ENCODE measurements at places on chromosomes 1 and 21. TPM values are rescaled to one million over a fixed set of nuclear protein-coding genes. Genes with fewer than 3 reads are reported as not detected.

GRCh38 chr1:204401730-204402129 is 9.9 kb downstream of the PPP1R15B start:
- H3K27ac ChIP-seq: no peak overlapping the region
- no peak overlapping the region for H3K4me3 ChIP-seq
- no peaks in the 10 kb centered on the region for H3K27me3 ChIP-seq
- no peak for DNase-seq

- H3K27ac ChIP-seq: no peak overlapping the region
- H3K4me3 ChIP-seq: no peak overlapping the region
- no peaks in the 10 kb centered on the region for H3K36me3 ChIP-seq
- peaks cover 62% of the 10 kb centered on the region for H3K27me3 ChIP-seq
- peaks cover 13% of the 10 kb centered on the region for H3K4me1 ChIP-seq
- no peak for DNase-seq
Observed at GRCh38 chr1:203491664-203492063, 2.3 kb upstream of the OPTC start.

The NIPAL3 gene
- total RNA-seq: 26.0 TPM

The RAB3GAP2 gene
- total RNA-seq: 48.7 TPM

- no peaks in the 10 kb centered on the region for H3K27me3 ChIP-seq
- DNase-seq: peak; percentile 42
- no peaks in the 10 kb centered on the region for H3K36me3 ChIP-seq
- no peak overlapping the region for H3K27ac ChIP-seq
- no peak overlapping the region for H3K4me3 ChIP-seq
- no peaks in the 10 kb centered on the region for H3K4me1 ChIP-seq
Observed at GRCh38 chr1:92817986-92818764, 13.7 kb upstream of the RPL5 start.

The EFNA3 gene
- total RNA-seq: 7.1 TPM

DNA sequence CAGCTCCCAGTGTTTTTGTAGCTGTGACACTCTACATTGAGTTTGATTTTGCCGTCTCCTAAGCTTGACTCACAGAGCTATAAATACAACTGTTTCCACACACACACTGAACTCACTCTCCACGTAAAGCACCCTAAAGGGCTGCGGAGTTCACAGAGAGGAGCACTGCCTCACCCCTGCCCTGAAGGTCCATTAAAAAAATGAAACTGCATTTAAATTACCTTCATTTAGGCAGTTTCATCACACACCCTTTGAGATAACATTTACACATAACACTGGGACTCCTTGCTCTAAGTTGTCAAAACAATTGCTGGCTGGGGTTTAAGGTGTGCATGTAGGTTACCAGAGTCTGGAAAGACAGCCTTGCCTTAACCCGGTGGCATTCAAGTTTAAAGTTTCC is 137.1 kb upstream of the MAGI3 start:
- no peak overlapping the region for H3K27ac ChIP-seq
- no peaks in the 10 kb centered on the region for H3K36me3 ChIP-seq
- peaks cover 2% of the 10 kb centered on the region for H3K4me1 ChIP-seq
- DNase-seq: no peak
- H3K4me3 ChIP-seq: no peak overlapping the region

- no peak overlapping the region for H3K27ac ChIP-seq
- no peak for DNase-seq
- H3K4me3 ChIP-seq: no peak overlapping the region
- no peaks in the 10 kb centered on the region for H3K27me3 ChIP-seq
- H3K36me3 ChIP-seq: no peaks in the 10 kb centered on the region
Observed at GRCh38 chr1:59292562-59292961, 4.3 kb upstream of the FGGY start.

The PTCH2 gene
- 3.0 TPM for total RNA-seq

DNA sequence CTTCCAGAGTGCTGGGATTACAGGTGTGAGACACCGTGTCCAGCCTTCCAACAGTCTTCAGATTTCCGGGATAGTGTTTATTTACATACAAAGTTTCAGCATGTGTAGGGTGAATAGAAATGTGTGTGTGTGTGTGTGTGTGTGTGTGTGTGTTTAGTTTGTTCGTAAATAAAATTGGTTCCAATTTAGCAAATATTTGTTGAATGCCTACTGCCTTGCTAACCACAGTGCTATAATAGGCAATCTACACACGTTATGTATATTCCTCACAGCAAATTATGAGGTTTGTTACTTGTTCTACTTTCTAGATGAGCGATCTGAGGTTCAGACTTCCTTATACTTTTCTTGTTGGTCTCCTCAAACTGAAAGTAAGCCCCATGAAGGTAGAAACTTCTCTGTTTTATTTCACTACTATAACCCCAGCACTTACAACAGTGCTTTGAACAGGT is 32.8 kb upstream of the EPS15 start:
- H3K4me3 ChIP-seq: no peak overlapping the region
- no peaks in the 10 kb centered on the region for H3K27me3 ChIP-seq
- no peaks in the 10 kb centered on the region for H3K4me1 ChIP-seq
- H3K27ac ChIP-seq: no peak overlapping the region
- no peak for DNase-seq

DNA sequence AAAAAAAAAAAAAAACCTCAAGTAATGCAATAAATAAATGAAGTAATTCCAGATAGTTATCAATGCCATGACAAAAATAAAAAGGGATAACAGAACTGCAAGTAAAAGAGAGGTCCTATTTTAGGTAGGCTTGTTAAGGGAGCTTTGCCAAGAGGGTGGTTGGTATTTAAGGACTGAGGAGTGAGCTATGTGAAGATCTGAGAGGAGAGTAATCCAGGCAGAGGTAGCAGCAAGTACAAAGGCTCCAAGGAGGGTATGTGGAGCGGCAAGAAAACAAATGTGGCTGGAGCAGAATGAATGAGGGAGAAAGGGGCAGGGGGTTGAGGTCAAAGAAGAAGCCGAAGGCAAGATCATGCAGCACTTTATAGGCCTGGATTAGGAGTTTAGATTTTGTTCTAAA is 59.9 kb upstream of the CDC42BPA start:
- H3K36me3 ChIP-seq: no peaks in the 10 kb centered on the region
- peaks cover 12% of the 10 kb centered on the region for H3K4me1 ChIP-seq
- H3K4me3 ChIP-seq: no peak overlapping the region
- no peaks in the 10 kb centered on the region for H3K27me3 ChIP-seq
- DNase-seq: no peak

GRCh38 chr1:42767510-42768000 is 506 bp downstream of the C1orf50 start:
- peaks cover 12% of the 10 kb centered on the region for H3K4me1 ChIP-seq
- no peaks in the 10 kb centered on the region for H3K27me3 ChIP-seq
- H3K4me3 ChIP-seq: peak overlapping the region; percentile 76
- no peak for DNase-seq
- H3K27ac ChIP-seq: peak overlapping the region; percentile 81

- H3K36me3 ChIP-seq: no peaks in the 10 kb centered on the region
- no peak overlapping the region for H3K27ac ChIP-seq
- H3K4me3 ChIP-seq: no peak overlapping the region
- H3K4me1 ChIP-seq: no peaks in the 10 kb centered on the region
Observed at GRCh38 chr21:18524097-18524880, 120.7 kb upstream of the TMPRSS15 start.

The SPRR3 gene
- not detected for total RNA-seq

The HCN3 gene
- total RNA-seq: 6.6 TPM

GRCh38 chr1:190711069-190711468 is 233.4 kb upstream of the BRINP3 start:
- no peaks in the 10 kb centered on the region for H3K4me1 ChIP-seq
- H3K27ac ChIP-seq: no peak overlapping the region
- H3K4me3 ChIP-seq: no peak overlapping the region
- no peaks in the 10 kb centered on the region for H3K36me3 ChIP-seq
- H3K27me3 ChIP-seq: no peaks in the 10 kb centered on the region

The LENEP gene
- not detected for total RNA-seq

DNA sequence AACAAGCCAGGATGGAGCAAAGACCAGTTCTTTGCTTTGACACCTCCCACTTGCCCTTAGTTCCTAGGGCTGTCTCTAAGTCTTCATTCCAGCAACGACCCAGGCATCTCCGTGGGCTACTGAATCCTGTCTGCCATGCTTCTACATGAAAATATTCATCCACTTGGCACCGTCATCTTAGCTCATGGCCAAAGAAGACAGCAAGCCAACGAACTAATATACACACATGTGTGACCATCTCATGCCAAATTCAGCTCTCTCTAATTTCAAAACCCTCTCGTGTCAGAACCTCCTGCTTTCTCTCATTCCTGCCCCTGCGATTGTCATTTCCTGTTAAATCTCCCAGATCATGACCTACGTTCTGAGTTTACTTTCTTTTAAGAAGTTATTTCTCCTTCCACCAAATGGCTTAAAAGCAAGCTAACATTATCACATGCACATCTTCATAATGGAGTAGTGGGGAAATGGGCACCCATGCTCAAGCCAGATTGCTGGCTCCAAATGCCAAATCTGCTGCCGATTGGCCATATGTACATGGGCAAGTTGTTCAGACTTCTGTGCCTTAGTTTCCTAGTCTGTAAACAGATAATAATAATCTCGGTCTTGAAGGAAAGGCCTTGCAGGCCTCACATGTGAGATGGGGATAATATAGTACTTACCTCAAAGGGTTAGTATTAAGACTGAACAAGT is 373.4 kb downstream of the USH2A start:
- no peak overlapping the region for H3K4me3 ChIP-seq
- H3K36me3 ChIP-seq: no peaks in the 10 kb centered on the region
- no peaks in the 10 kb centered on the region for H3K27me3 ChIP-seq
- no peak overlapping the region for H3K27ac ChIP-seq

DNA sequence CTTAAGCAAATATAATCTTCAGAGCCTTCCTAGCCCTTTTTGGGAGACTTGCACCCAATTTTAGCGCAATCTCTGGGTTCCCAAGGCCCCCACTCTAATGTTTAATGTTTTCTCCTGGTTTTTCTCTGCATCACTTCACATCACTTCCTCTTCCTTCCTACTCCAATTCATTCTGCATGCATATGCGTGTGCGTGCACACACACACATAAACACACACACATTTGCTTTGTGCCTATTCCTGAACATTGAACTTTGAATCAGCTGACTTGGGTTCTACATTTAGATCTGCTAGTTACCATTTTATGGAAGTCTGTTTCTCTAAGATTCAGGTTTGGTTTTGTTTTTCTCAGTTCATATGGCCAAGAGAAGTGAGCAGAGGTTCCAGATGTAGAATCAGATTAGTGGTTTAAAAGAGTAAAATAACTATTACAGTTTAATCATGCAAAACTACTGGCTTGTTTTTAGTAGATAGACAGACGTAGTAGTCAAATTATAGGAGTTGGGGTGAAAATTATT is 7.4 kb upstream of the EDEM3 start:
- DNase-seq: no peak
- no peaks in the 10 kb centered on the region for H3K27me3 ChIP-seq

The SLC22A15 gene
- total RNA-seq: 2.4 TPM

The SLC1A7 gene
- total RNA-seq: not detected

DNA sequence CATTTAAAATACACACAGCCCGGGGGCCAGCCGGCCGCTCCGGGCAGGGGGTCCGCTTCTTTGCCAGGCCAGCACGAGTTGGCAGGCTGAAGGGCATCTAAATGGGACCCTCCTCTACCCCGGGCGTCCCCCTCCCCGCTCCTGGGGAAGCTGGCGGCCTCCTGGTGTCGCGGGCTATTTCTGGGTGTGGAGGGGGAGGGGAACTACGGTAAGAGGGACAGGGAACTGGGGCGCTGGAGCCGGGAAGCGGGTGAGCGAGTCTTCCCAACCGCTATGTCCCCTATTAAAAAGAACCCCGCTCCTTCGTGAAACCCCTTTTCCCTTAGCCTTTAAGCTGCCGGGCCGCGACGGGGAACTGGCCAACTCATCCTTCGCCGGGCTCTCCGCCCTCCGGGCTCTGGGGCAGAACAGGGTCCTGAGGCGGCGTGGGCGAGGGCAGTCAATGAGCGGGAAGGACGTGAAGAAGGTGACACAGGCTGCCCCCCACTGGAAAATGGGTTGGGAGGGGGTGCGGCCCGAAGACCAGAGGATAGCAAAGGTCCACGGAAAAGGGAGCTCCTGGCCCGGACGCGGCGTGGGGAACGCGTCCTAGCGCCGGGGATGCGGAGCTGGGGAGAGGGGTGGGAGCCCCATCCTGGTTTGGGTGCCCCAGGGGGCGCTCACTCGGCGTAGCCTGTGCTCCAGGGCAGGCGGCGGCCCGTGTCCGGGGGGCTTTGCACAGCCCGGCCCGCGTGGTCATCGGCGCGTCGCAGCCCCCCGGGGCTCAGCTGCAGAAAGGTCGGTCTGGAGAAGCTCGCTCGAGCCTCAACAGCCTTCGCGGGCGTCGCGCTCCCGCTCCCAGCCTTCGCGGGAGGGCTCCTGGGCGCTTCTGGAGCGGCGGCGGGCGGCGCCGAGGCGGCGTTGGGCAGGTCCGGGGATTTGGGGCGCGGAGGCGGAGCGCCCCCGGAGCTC is 544 bp downstream of the PPM1J start:
- no peak overlapping the region for H3K27ac ChIP-seq
- no peaks in the 10 kb centered on the region for H3K36me3 ChIP-seq
- H3K4me3 ChIP-seq: peak overlapping the region; percentile 59
- DNase-seq: peak; percentile 65
- peaks cover 3% of the 10 kb centered on the region for H3K27me3 ChIP-seq

GRCh38 chr1:31685795-31686194 is 18.0 kb downstream of the COL16A1 start:
- H3K36me3 ChIP-seq: no peaks in the 10 kb centered on the region
- no peak for DNase-seq
- H3K4me1 ChIP-seq: no peaks in the 10 kb centered on the region
- no peak overlapping the region for H3K27ac ChIP-seq
- no peak overlapping the region for H3K4me3 ChIP-seq

- no peak overlapping the region for H3K4me3 ChIP-seq
- H3K4me1 ChIP-seq: no peaks in the 10 kb centered on the region
- no peaks in the 10 kb centered on the region for H3K36me3 ChIP-seq
- H3K27ac ChIP-seq: no peak overlapping the region
- DNase-seq: no peak
Observed at GRCh38 chr1:85203573-85204171, 2.9 kb upstream of the SYDE2 start.

GRCh38 chr1:78570539-78570938 is 49.7 kb upstream of the IFI44L start:
- H3K4me1 ChIP-seq: no peaks in the 10 kb centered on the region
- H3K27ac ChIP-seq: no peak overlapping the region
- H3K36me3 ChIP-seq: no peaks in the 10 kb centered on the region
- no peak for DNase-seq

The BMP8A gene
- 0.16 TPM for total RNA-seq

The TAS1R3 gene
- total RNA-seq: 0.07 TPM

DNA sequence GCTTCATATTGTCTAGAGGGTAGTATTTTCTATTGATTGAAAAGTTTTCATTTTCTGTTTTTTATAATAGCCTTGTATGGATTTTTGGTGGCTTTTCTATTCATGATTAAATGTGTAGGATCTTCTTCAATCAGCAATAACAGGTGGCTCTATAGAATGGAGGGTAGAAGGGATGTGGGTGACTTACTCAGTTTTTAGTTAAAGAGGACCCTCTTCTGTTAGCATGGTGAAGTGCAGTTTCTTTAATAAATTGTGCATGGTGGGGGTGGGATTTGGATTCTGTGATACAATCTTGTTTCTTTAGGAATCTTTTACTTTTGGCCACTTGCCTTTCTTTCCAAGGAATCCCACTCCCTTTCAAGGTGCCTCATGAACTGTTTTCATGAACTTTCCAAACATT is 64.7 kb downstream of the SLC35A3 start:
- H3K27ac ChIP-seq: no peak overlapping the region
- peaks cover 18% of the 10 kb centered on the region for H3K36me3 ChIP-seq
- DNase-seq: no peak
- H3K27me3 ChIP-seq: no peaks in the 10 kb centered on the region
- H3K4me1 ChIP-seq: peaks cover 11% of the 10 kb centered on the region
